T-helper 9 cell (primary cell): ENCODE measurements at places on chromosomes 2 and 18.

DNA sequence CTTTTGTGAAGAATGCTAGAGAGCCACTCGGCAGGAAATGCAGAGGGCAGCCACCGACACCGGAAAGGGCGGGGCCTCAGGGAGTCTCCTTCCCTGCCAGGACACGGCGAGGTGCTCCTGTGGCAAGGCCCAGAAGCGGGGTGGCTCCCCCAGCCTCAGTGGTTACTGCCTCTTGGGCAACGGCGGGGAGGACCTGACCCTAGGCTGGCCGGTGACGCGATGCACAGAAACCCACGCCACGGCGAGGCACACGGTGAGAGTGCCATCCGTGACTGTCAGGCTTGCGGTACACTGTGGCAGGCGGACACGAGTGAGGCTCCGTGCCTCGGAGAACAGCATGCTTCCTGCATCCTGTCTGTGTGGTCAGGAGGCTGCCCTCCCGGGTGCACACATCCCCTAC, 47.8 kb downstream of the ZAP70 start:
- DNase-seq = peak; percentile 46

DNA sequence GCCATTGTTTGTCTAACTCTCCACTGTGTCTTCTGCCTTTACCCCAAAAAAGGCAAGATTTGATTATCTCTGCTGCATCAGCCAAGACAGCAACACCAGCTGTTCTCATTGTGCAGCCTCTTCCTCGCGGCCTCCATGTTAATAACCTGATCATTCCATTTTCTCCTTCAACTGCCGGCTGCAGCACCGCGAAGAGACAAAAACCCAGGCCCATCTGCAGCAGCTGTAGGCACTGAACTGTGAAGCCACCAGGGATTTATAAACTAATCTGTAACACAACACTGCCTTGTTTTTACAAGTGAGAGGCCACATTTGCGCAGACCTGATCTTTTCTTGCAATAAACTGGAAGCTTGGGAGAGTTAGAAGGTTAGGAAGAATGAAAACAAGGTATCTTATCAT, 147.8 kb downstream of the SATB2 start:
- no peak for DNase-seq

DNA sequence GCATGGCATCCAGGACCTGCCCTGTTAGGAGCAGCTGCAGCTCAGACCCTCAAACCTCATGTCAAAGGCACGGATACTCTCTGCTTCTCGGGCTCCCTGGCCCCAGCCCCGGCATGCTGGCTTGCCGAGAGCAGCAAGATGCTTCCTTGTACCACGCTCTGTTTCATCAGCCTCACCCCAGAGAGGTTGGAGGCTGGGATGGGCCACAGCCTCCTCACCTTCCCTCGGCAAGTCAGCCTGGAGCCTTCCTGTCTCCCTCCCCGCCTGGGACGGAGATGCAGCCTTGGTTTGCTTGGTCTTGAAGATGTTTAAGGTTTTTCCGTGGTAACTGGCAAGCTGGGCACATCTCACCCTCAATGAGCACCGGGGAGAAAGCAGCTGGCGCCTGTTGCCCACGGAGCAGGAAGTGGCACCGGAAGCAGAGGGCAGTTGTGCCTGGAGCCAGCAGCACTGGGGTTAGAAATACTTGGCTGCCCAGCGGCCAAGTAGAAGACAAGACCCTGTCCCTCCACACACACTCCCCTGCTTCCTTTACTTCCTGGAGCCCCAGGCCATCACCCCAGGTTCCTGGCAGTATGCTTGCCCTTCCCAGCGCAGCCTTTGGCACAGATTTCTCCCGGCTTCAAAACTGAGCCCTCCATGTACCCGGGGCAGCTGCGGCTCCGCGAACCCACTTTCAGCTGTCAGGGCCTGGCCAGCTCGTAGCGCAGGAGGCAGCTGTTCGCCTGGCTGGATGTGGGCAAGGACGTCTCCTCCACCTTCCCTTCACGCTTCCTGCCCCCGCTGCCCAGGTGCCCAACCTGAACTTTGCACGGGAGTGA, 17.4 kb downstream of the FBLN7 start:
- DNase-seq = no peak

GRCh38 chr2:71700658-71701397, 247.5 kb downstream of the DYSF start:
- DNase-seq = no peak

DNA sequence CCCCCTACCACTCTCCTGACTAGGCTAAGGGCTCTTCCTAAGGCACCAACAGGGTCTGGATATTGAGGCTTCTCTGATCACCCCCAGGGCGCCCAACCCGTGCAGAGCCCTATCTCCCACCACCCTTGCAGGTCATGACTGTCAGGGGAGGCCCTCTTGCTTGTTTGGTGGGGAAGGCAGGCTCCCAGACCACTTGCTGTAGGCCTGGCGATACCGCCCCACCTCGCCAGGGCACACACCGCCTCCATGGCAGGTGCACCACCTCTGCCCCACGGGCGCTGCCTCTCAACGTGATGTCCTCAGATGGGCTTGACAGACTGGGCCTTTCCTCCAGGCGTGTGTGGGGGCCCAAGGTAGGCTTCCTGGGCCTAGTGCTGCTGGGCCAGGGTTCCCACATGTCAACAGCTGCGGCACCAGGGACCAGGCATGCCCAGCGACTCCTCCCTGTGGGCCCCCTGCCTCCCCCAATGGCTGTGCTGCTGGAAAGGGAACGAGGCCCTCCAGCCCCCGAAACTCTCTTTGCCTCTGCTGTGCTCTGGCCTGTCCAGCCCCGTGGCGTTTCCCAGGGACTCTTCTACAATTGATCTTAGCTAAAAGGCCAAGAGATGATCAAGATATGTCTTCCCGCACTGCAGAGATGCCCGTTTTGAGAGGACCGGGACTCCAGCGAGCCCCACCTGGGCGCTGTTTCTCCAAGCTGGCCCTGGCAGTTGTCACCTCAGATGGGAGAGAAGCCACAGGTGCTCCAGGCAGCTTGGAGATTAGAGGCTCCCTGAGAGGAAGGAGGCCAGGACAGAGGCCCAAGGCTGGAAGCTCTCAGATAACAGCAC, 7.5 kb downstream of the NPPC start:
- DNase-seq = no peak

DNA sequence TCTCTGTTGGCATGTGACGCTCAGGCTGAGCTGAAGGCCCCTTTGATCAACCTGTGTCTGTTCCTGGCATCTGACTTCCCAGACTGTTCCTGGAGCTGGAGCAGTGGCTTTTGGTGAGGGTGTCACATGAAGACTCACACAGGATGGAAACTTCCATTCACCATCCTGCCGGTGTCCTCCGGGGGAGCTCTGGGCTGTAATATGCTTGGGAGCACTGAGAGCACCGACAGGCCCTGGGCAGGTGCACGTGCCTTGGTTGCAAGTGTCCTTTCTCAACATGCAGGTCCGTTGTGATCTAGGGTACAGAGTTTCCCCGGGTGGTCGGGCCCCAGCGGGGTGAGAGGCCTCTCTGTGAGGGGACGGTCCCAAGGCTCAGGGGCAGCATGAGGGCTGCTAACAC, 24.8 kb upstream of the GBX2 start:
- no peak for DNase-seq

DNA sequence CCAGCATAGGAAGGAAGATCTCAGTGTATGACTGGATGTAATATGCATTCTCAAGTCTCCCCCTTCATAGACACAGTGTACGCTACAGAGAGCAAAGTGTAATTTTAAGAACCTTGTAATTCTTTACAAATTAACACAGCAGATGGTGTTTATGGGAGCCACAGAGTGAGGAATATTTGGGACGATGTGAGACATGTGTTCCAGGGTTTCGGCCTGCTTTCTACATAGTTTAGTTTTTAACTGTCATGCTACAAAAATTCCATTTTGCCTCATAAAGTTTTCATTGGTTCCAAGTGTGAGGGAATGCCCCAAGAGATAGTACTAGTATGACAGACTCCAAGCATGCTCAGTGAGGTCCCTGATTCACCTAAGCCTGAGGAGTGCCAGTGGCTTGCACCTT, 76.2 kb upstream of the LRRTM1 start:
- no peak for DNase-seq

GRCh38 chr2:197571627-197572271, 55.9 kb downstream of the MOB4 start:
- no peak for DNase-seq

DNA sequence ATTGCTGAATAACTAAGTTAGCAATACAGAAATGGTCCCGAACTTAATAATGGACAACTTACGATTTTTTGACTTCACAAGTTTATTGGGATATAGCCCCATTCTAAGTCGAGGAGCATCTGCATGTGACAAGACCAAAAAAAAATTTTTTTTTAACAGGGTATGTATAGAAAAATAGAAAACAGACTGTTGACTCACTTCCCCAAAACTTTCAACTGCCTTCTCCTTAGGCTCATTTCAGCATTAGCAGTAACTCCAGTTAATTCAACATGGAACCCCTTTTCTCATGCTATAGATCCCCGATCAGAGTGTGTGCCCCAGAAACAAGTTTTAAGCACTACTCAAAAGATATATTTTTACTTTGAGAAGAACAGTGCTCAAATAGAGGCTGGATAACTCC, 5.4 kb downstream of the CD302 start:
- DNase-seq = no peak

DNA sequence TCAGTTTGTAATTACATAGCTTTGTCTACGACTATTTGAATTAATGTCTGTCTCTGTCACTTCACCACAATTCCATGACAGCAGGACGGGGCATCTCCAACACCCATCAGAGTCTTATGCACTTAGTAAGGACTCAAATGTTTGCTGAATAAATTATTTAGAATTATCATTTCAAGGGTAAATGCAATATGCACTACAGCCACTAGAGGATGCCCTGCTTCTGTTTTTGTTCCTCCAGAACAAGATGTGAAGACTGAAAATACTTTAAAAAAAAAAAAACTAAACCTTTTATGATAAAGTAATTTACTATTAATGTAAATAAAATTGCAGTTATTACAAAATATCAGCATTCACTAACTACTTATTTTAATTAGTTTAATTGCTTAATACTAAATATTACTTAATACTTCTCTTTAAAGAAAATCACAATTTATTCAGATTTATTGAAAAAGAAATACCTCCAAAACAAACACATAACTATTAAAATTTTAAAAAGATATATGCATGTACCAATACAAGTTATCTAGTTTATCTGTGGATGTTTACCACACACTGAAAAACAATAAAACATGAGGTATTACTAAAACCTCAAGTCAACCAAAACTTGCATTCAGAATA, 3.2 kb downstream of the PIGN start:
- DNase-seq = peak; percentile 8

- DNase-seq = no peak
Measured at GRCh38 chr2:147389218-147389617, 455.6 kb upstream of the ACVR2A start.

GRCh38 chr2:40168032-40168431, 283.9 kb downstream of the SLC8A1 start:
- DNase-seq = no peak

DNA sequence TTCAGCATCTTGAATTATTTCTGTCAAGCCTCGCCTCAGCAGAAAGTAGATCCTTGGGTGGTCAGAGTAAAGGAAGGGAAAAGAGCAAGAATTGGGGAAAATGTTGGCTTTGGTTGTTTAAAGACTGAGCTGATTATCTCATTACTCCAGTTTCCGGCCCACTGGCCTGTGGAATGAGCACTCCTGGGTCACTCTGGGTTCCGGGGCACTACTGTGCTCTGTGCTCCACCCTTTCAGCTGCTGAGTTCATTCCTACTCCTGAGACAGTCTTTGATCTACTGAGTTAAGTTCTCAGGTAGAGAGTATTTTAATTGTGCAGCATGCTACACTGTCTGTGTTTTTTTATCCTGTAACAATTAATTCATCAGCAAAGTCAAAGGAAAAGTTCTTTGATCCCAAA, 427.7 kb downstream of the CDH2 start:
- DNase-seq = no peak

- no peak for DNase-seq
Measured at GRCh38 chr2:112147382-112148168, 9.4 kb downstream of the FBLN7 start.

DNA sequence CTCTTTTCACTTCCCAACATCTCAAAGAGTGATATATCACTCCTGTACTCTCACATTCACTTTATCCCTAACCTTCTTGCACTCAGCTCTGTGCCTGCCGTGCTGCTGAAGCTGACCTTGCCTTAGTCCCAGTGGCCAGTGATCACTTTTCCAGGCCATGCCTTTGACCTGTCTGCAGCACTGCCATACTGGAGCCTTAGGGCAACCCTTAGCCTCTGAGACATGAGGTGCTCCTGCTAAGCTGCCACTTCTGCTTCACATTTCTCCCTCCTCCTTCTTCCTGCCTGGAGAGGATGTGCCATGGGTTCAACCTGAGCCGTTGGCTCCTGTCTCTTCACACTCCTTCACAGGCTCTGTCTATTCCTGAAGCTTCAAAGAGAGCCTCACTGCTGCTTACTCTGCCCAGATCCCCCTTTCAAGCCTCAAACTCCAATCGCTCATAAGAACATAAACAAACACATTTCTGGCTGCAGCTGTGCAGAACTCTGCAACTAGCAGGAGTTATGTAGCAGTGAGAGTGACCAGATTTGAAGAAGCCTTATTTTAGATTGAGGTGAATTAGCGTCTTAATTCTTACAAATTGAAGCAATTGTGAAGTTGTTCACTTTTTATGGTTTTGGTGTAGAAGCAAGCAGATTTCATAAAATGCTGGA, 716.2 kb upstream of the FANCL start:
- DNase-seq = no peak

- DNase-seq = no peak
Measured at GRCh38 chr2:124437811-124438210, 412.7 kb downstream of the CNTNAP5 start.

- DNase-seq = no peak
Measured at GRCh38 chr2:200274116-200275075, 32.1 kb upstream of the SPATS2L start.

- DNase-seq = no peak
Measured at GRCh38 chr2:74501335-74502071, 2.1 kb upstream of the LBX2 start.

GRCh38 chr18:31533236-31533635, 35.3 kb downstream of the DSG2 start:
- DNase-seq = no peak

GRCh38 chr2:127305990-127306585, 12.1 kb upstream of the ERCC3 start:
- no peak for DNase-seq

DNA sequence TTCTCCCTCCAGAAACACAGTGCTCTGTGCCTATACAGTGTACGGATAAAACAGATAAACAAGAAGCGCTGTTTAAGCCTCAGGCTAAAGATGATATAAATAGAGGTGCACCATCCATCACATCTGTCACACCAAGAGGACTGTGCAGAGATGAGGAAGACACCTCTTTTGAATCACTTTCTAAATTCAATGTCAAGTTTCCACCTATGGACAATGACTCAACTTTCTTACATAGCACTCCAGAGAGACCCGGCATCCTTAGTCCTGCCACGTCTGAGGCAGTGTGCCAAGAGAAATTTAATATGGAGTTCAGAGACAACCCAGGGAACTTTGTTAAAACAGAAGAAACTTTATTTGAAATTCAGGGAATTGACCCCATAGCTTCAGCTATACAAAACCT, 70.7 kb downstream of the TANK start:
- DNase-seq = no peak
